Naive thymus-derived CD4-positive, alpha-beta T cell (primary cell): ENCODE measurements at places on chromosomes 11 and 22. TPM values are rescaled to one million over a fixed set of nuclear protein-coding genes. Genes with fewer than 3 reads are reported as not detected.
A peak's percentile ranks its signal among the peaks of the same experiment; 100 is the strongest.

UPK3A gene
- not detected for total RNA-seq

RHOD gene
- 0.20 TPM in 1 of 2 replicates, not detected in the other for total RNA-seq

SOX6 gene
- not detected for total RNA-seq

RNASEH2C gene
- total RNA-seq, result 82.0 TPM

GALNT18 gene
- 0.20 TPM for total RNA-seq

DGCR2 gene
- total RNA-seq, result 50.4 TPM

DNA sequence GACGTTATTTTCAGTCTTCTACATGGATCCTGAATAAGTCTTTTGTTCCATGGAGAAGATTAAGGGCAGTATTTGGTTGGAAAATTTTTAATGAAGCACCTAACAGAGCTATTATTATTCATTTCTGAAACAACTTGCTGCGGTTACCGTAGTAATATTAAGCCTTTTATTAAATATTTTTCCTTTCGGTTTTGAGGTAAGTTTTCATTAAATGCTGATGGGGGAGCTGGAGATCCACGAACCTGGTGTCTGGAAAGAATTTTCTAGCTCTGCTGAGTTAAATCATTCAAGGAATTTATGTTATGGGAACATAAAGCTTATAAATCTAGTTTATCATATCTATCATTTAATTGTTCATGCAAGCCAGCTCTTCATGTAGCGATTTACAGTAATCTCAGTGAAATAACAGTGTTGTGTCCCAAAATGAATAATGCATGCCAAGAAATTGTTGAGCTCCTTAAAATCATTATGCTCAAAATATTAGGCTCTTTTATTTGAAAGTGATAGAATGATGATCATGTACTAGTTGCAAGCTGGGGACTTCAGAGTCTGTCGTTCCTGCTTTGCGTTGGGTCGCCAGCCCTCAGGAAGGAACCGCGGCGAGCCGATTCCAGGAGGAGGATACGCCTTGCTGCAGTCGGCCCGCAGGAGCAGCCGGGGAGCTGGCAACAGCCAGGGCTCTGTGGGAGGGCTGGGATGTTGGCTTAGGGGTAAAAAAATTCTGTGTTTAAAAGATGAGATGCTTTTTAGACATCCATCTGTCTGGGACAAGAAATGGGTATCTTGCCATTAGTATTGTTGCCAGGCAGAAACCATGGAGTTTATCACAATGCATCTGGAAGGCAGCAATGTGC is 83.1 kb downstream of the TBC1D22A start:
- no peaks in the 10 kb centered on the region for H3K4me1 ChIP-seq
- H3K27me3 ChIP-seq, result no peaks in the 10 kb centered on the region
- no peaks in the 10 kb centered on the region for H3K36me3 ChIP-seq
- DNase-seq, result no peak
- no peak overlapping the region for H3K4me3 ChIP-seq

GRCh38 chr11:130213979-130214281 is 54.3 kb downstream of the ST14 start:
- no peaks in the 10 kb centered on the region for H3K27me3 ChIP-seq
- DNase-seq, result no peak
- H3K27ac ChIP-seq, result no peak overlapping the region
- H3K36me3 ChIP-seq, result no peaks in the 10 kb centered on the region

DNA sequence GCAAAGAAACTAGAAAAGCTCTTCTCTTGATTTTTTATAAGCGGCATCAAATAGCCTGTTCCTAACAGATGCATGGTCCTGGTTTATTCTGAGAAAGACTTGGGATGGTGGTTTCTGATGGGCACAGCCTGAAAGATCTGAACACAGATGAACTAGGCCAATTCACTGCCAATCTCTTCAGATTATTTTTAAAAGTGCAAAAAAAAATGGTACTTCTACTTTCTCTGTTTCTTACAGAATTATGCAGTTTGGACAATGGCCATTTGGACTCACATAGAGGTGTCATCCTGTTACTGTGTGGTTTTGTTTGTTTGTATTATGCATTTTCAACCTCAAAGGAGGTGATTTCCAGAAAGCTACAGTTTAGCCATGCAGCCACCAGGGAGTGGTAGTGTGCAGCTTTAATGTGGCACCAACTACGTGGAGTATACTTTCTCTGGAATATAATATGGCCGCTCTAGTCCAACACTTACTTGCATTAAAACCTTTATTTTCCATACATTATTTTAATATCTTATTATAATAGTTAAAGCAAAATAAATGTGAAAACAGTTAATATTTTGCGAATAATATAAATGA is 469.8 kb upstream of the KIRREL3 start:
- no peak for DNase-seq
- no peak overlapping the region for H3K4me3 ChIP-seq

- DNase-seq, result no peak
- no peaks in the 10 kb centered on the region for H3K36me3 ChIP-seq
- H3K4me1 ChIP-seq, result no peaks in the 10 kb centered on the region
- H3K4me3 ChIP-seq, result no peak overlapping the region
- H3K27ac ChIP-seq, result no peak overlapping the region
Observed at GRCh38 chr22:44383064-44383575, 70.4 kb upstream of the SHISAL1 start.

- no peak overlapping the region for H3K4me3 ChIP-seq
- H3K36me3 ChIP-seq, result no peaks in the 10 kb centered on the region
- H3K27ac ChIP-seq, result no peak overlapping the region
- no peaks in the 10 kb centered on the region for H3K4me1 ChIP-seq
- H3K27me3 ChIP-seq, result no peaks in the 10 kb centered on the region
Observed at GRCh38 chr11:65944191-65944590, 1.1 kb upstream of the TSGA10IP start.

DNA sequence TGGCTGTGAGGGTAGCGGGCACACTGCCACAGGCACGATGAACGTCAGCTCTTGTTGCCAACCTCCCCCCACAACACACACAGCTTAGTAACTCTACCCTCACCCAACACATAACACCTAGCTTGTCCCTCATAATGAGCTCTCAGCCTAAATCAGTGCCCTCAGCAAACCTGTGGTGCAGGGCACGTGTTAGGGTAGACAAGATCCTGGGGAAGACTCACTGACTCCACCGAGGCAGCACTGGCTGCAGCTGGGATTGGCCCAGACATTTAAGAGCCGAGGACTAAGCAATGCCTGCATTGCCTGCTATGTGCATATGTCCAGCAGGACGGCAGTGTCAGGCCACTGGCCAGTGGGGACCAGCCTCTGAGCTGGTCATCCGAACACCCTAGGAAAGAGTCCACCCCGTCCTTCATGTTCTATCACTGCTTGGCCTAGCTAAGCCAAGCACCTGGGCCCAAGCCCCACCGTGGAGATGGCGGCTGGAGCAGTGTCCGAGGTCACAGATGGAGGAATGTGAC is 32.9 kb upstream of the TRIM29 start:
- no peak overlapping the region for H3K27ac ChIP-seq
- no peaks in the 10 kb centered on the region for H3K4me1 ChIP-seq
- H3K27me3 ChIP-seq, result peaks cover 6% of the 10 kb centered on the region
- no peaks in the 10 kb centered on the region for H3K36me3 ChIP-seq

GRCh38 chr11:13577881-13578280 is 82.1 kb upstream of the PTH start:
- H3K4me3 ChIP-seq, result no peak overlapping the region
- H3K4me1 ChIP-seq, result no peaks in the 10 kb centered on the region
- H3K36me3 ChIP-seq, result no peaks in the 10 kb centered on the region
- DNase-seq, result no peak
- H3K27ac ChIP-seq, result no peak overlapping the region

DNA sequence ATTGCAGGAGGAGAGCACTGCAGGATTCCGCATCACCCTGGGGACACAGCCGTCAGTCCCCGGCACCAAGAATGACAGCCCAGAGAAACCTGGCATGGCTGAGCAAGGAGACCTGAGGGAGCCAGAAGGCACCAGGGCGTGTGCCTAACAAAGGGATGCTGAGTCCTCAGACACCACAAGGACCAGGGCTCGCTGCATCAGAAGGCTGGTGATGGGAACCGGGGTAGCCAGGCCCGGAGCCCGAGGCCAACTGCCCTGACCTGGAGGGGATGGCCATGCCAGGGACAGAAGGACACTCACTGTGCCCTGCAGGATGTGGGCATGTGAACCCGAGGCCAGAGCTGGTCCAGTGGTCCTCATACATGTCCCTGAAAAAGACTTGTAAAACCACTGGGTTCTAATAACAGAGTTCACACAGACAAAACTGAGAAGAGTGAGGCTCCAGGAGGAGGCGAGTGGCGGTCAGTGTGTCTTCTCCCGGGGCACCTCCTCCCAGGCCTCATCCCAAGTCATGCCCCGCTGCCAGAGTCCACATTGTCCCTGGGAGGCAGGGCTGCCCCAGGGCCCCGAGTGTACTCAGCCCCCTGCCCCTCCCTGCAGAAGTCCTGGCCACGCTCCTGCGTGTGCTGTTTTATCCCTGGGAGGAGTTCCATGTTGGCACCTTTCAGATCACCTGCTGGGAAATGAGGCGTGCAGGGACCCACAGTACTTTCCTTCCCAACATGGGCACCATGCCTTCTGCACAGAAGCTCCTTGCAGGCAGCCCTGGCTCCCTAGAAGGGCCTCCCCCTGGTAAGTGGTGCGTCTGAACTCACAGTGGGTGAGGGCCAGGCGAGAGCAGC is 42.5 kb downstream of the TBX1 start:
- H3K27me3 ChIP-seq, result no peaks in the 10 kb centered on the region
- no peaks in the 10 kb centered on the region for H3K4me1 ChIP-seq
- peaks cover 66% of the 10 kb centered on the region for H3K36me3 ChIP-seq
- no peak overlapping the region for H3K4me3 ChIP-seq
- DNase-seq, result no peak

DNA sequence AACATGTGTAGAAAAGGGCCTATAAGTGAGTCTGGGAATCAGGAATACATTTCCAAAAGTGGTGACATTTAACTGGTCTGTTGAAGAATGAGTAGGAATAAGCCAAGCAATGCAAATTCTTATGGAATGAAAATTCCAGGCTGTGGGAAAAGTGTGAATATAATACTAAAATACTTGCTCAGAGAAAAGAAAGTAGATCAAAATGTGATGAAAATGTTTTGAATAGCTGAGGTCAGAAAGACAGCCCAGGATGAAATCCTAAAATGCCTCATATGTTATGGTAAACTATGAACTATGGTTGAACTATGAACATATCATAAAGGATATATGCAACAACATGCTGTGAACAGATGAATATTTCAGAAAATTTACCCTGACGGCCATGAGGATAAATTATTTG is 688.3 kb upstream of the FAT3 start:
- no peaks in the 10 kb centered on the region for H3K27me3 ChIP-seq
- no peak overlapping the region for H3K27ac ChIP-seq
- no peaks in the 10 kb centered on the region for H3K4me1 ChIP-seq
- no peak for DNase-seq
- no peaks in the 10 kb centered on the region for H3K36me3 ChIP-seq

DNA sequence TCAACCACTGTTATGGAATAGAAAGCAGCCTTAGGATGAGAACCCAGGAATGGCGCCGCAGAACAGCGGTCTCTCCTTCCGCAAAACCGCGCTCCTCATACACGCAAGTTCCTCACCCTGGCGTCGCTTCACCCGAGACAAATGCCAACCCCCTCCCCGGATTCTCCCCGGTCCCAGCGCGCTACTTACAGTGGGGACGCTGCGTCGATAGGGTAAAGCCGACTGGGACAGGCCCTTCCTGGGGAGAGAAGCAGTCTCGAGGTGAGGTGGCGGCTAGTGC is 287 bp downstream of the RPS13 start:
- no peak for DNase-seq
- peak overlapping the region; percentile 87 for H3K4me3 ChIP-seq
- peak overlapping the region; percentile 91 for H3K27ac ChIP-seq
- H3K36me3 ChIP-seq, result peaks cover 7% of the 10 kb centered on the region
- H3K27me3 ChIP-seq, result no peaks in the 10 kb centered on the region
- peaks cover 12% of the 10 kb centered on the region for H3K4me1 ChIP-seq

DNA sequence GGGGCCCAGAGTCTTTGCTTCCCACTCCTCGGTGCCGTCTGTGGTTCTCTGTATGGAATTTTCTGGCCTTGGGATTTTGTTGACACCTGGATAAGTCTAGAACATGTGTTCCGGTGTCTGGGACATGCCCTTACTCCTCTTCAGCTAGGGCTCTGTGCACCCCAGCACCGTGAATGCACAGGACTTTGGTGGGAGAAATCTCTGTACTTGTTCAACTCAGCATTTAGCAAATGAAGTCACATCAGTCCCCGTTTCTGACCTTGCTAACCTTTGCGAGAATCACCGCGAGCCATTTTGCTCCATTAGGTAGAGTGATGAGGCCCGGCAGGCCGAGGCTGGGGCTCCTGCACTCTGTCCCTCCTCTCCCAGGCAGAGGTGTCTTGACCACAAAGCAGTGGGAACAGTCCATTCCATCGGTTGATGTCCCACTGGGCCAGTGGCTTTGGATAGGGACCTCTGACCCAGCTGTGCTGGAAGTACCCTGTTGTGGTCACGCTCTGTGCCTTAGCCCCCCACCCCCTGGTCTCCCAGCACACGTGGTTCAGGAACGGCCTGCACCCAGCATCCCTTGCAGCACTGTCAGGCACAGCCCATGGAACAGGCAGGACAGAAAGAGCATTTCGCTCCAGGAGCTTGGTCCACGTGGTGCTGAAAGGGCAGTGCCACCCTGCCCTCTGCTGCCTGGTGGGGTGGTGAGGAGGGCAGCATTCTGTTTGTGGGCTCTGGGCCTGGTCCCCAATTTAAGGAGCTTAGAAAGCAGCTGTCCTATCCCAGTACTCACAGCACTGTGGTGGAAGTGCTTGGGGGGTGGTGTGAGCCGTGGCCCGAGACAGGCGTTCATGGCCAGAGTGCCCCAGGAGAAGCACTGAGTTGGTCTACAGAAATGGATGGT is 73.4 kb downstream of the MED15 start:
- H3K4me1 ChIP-seq, result peaks cover 4% of the 10 kb centered on the region
- DNase-seq, result no peak
- H3K27me3 ChIP-seq, result no peaks in the 10 kb centered on the region
- H3K27ac ChIP-seq, result no peak overlapping the region
- peaks cover 20% of the 10 kb centered on the region for H3K36me3 ChIP-seq
- no peak overlapping the region for H3K4me3 ChIP-seq

- H3K27me3 ChIP-seq, result peaks cover 6% of the 10 kb centered on the region
- H3K36me3 ChIP-seq, result no peaks in the 10 kb centered on the region
- DNase-seq, result no peak
- peaks cover 7% of the 10 kb centered on the region for H3K4me1 ChIP-seq
Observed at GRCh38 chr22:35377735-35378134, 3.2 kb upstream of the HMOX1 start.

GRCh38 chr11:127472505-127472904 is 471.9 kb upstream of the KIRREL3 start:
- H3K36me3 ChIP-seq, result no peaks in the 10 kb centered on the region
- H3K4me1 ChIP-seq, result no peaks in the 10 kb centered on the region
- H3K27ac ChIP-seq, result no peak overlapping the region

GRCh38 chr22:43449205-43449830 is 37.5 kb downstream of the MPPED1 start:
- H3K4me1 ChIP-seq, result no peaks in the 10 kb centered on the region
- H3K27me3 ChIP-seq, result no peaks in the 10 kb centered on the region
- H3K36me3 ChIP-seq, result no peaks in the 10 kb centered on the region
- no peak overlapping the region for H3K4me3 ChIP-seq

- no peaks in the 10 kb centered on the region for H3K36me3 ChIP-seq
- no peak for DNase-seq
- no peak overlapping the region for H3K27ac ChIP-seq
- H3K27me3 ChIP-seq, result no peaks in the 10 kb centered on the region
- no peaks in the 10 kb centered on the region for H3K4me1 ChIP-seq
Observed at GRCh38 chr11:117749541-117749910, 47.5 kb downstream of the DSCAML1 start.

- H3K4me1 ChIP-seq, result no peaks in the 10 kb centered on the region
- H3K4me3 ChIP-seq, result no peak overlapping the region
- H3K27me3 ChIP-seq, result no peaks in the 10 kb centered on the region
- DNase-seq, result no peak
- no peak overlapping the region for H3K27ac ChIP-seq
- H3K36me3 ChIP-seq, result no peaks in the 10 kb centered on the region
Observed at GRCh38 chr22:22121445-22121844, 123.1 kb upstream of the VPREB1 start.

- no peaks in the 10 kb centered on the region for H3K36me3 ChIP-seq
- DNase-seq, result peak; percentile 75
Observed at GRCh38 chr11:128624269-128625175, 37.2 kb upstream of the ETS1 start.
